ENCODE measurements at places on chromosomes 12 and 14. TPM values are rescaled to one million over a fixed set of nuclear protein-coding genes. Genes with fewer than 3 reads are reported as not detected.
A peak's percentile ranks its signal among the peaks of the same experiment; 100 is the strongest.

The GLS2 gene
- 2.5 TPM for total RNA-seq

DNA sequence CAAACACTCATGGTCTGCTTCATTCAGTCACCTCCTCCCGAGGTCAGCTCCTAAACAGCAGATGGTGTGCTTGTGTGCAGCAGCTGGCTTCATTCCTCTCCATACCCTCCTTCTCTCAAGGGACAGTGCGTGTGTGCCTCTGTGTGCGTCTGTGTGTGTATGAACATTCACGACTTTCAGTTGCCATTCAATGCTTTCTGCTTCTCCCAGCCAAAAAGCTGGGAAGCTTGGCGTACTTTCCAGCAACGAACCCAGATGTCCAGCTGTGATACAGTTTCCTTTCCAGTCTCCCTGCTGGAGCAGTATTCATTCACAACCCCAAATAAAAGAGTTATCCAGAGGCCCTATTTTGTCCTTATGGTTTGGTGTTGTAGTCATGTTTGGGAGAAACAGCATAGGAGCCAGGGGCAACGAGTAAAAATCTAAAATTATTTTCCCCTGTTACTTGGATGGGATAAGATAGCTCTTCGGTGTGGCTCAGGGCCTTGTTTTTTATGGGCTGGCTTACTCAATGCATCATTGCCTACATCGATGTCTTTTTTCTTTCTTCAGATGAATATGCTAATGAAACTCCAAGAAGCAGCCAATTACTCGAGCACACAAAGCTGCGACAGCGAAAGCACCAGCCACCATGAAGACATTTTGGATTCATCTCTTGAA lies 379.3 kb downstream of the NAV3 start:
- H3K36me3 ChIP-seq = no peaks in the 10 kb centered on the region
- H3K27ac ChIP-seq = no peak overlapping the region
- DNase-seq = no peak
- H3K4me1 ChIP-seq = no peaks in the 10 kb centered on the region

DNA sequence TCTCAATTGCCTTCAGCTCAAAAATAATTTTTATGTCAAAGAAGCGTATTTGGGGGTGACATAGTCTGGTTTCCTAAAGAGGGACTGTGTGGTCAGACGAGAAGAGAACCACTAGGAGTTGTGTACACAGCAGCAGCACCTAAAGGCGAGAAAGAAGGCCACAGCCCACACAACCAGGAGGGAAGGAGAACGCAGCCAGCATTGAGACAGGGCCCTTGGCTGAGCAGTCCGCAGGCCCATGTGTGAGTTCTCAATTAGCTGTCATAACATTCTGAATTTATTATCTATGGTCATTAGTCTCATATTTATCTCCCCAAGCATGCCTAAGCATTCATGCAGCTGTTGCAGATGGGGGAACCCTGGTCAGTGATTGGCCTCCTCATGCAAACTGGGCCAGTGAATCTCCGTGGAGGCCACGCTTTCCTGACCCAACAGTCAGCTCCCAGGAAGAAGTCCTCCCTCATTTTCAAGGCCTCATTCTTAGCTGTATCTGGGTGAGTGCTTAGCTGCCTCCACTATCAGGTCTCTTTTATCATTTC lies 81.2 kb upstream of the ATF7IP start:
- no peak overlapping the region for H3K27ac ChIP-seq
- H3K4me1 ChIP-seq = no peaks in the 10 kb centered on the region
- no peak overlapping the region for H3K4me3 ChIP-seq
- no peaks in the 10 kb centered on the region for H3K36me3 ChIP-seq
- DNase-seq = no peak
- H3K27me3 ChIP-seq = no peaks in the 10 kb centered on the region

The HCAR3 gene
- total RNA-seq = not detected

DNA sequence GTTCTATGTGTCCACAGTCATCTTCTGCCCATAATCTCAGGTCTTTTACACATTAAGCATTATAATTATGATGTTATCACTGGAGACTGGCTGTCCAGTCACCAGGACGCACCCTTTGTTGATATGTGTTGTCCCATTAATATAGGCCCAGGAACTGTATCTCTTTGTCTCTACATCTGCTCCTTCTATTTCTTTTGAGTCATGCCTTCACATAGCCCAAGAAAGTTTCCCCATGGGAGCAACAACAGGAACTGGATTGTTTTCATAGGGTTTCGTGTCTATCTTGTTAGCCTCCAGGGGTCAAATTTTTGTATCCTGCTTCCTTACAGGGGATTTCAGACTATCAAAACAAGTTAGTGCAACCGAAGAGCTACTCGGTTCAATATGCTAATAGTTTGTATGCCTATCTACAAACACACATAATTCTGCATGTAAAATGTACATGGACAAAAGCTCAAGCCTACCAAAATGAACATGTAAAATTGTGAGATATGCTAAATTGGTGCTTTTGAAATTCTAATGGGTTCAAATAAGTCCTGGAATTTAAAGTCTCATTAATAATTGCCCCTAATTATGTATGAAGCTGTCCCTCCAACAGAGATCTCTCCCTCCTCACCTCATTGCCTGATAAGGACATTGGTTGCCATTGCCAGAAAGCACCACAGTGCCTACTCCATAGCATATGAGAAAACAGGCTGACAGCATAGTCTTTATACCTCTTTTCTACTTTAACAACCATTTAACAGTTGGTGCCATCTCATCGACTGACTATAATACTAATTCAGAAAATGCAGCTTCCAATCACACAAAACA lies 99.8 kb upstream of the DIO2 start:
- no peak for DNase-seq
- H3K36me3 ChIP-seq = no peaks in the 10 kb centered on the region
- no peak overlapping the region for H3K4me3 ChIP-seq
- no peaks in the 10 kb centered on the region for H3K27me3 ChIP-seq

GRCh38 chr14:95886366-95887056 lies 9.9 kb downstream of the TUNAR start:
- no peak overlapping the region for H3K27ac ChIP-seq
- H3K27me3 ChIP-seq = no peaks in the 10 kb centered on the region
- H3K4me3 ChIP-seq = no peak overlapping the region
- H3K36me3 ChIP-seq = no peaks in the 10 kb centered on the region
- DNase-seq = no peak

DNA sequence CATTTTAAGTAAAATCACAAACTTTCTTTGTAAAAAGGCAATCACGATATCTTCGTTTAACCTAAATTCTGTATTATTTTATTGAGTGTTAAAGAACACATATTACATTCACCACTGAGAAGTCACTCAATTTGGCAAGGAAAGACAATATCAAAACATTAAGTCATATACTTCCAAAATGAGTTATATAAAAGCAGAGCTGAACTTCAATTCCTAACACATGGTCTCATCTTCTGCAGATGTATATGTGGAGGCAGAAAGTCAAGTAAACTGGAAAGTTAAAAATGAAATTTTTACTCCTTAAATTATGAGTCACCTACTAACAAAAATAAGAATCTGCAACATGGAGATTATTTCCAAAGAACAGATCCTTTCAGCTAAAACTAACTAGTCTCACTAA lies 28.7 kb downstream of the BMAL2 start:
- no peaks in the 10 kb centered on the region for H3K36me3 ChIP-seq
- no peaks in the 10 kb centered on the region for H3K4me1 ChIP-seq
- H3K27me3 ChIP-seq = no peaks in the 10 kb centered on the region
- DNase-seq = no peak
- H3K27ac ChIP-seq = no peak overlapping the region

- peaks cover 31% of the 10 kb centered on the region for H3K4me1 ChIP-seq
- H3K4me3 ChIP-seq = no peak overlapping the region
- DNase-seq = no peak
- no peaks in the 10 kb centered on the region for H3K27me3 ChIP-seq
- H3K27ac ChIP-seq = no peak overlapping the region
Observed at GRCh38 chr12:120849765-120850164, 54.4 kb downstream of the SPPL3 start.

GRCh38 chr12:124218243-124218560 lies 76.7 kb upstream of the RFLNA start:
- H3K36me3 ChIP-seq = no peaks in the 10 kb centered on the region
- H3K4me1 ChIP-seq = no peaks in the 10 kb centered on the region
- no peak overlapping the region for H3K27ac ChIP-seq
- H3K4me3 ChIP-seq = no peak overlapping the region

The MSI1 gene
- total RNA-seq = 0.22 TPM

DNA sequence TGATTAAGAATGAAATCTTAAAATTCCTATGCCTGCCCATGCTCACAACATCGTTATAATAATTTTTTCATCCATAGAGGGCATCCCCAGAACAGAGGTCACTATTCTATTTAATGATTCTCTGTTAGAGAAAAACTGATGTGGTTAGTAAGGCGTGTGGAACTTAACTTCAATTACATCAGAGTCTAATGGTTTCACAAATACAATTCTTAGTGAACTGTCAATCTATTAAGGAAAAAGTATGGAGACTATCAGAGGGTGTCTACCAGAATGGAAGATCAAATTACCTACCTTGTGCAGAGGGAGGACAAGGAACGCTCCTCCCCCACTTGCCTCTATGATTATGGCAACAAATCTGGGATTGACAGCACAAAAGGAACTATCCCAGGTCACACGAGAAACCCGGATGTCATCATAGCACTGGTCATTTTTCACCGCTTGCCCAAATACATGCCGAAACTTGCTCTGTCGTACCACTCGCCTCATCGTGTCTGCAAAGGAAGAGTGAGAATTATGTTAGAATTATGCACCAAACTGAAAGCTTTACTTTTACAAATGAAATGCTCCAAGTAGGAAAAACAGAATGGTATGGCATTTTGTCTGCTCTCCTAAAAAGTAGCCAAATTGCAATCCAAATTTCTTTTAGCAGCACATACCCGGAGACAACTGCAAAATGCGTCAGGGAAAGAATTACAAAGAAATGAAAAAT lies 30.3 kb downstream of the CORO1C start:
- no peak for DNase-seq
- H3K4me3 ChIP-seq = no peak overlapping the region
- H3K36me3 ChIP-seq = no peaks in the 10 kb centered on the region
- H3K27me3 ChIP-seq = no peaks in the 10 kb centered on the region
- H3K4me1 ChIP-seq = no peaks in the 10 kb centered on the region

DNA sequence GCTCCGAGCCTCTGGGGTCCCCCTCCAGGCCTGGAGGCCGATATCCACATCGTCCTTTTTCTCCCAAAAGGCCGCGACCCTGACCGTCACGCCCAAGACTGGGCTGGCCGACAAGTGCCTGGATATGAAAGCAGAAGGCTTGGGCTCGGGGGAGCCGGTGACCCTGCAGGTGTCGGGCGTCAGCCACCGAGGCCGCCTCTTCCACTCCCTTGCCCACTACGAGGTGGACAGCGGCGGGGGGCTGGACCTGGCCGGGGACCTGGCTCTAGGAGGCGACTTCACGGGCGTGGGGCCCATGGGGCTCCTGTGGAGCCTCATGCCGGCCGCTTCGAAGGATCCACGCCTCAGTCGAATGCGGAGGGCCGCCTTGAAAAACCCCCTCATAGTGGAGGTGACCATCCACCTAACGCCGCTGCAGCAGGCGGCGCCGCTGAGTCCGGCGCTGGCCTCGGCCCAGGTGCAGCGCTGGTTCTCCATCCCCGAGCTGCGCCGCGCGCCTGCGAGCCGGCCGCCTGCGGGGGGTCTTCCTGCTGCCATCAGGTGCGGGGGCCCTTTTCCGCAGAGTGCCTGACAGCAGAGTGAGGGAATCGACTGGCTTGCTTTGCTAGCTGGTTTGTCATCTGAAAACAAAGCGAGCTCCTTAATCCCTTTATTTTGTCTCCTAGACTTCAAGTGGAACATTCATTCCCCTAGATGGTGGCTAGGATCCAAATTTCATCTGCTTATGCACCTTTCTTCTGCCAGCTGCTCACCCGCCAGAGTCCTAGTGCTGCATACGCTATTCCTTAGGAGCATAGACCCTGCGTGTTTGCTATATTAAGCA lies 10.6 kb upstream of the DNAL1 start:
- DNase-seq = no peak
- no peak overlapping the region for H3K27ac ChIP-seq
- no peaks in the 10 kb centered on the region for H3K27me3 ChIP-seq
- peak overlapping the region; percentile 66 for H3K4me3 ChIP-seq
- peaks cover 5% of the 10 kb centered on the region for H3K4me1 ChIP-seq

DNA sequence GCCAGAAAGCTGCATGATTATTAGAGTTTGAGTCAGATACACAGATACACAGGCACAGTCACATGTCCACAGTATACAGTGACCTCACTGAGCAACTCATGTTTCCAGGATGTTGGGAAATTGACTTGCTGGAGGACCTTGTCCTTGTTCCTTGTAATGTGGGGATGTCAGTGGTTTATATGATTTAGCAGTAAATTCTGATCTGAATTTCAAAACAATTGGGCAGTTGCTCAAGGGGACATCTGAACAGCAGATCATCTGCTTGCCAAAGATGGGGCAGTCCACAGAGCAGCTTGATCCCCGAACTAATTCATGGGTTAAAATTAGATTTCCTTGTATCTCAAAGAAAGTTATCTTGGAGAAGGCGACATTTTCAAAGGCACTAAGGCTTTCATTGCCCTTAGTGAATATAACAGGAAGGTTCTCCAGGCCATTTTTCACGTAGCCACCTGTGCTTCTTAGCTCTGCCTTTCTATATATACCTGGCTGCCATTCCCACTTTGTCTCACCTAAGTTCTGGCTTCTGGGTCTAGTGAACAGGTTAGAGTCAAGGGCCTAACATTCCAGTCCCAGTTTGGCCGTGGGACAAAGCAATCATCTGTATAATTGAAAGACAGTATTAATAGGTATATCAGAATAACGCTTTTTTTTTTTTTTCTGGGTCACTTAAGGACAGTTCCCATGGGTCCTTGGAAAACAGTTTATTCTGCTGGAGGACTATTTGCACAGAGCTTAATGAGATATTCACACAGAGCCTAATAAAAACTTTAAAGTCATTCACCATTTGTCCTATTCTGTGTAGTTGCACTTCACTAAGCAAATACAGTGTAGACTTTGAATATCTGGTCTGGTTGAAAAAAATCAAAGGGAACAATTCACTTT lies 64.9 kb upstream of the STRN3 start:
- H3K36me3 ChIP-seq = no peaks in the 10 kb centered on the region
- no peak overlapping the region for H3K27ac ChIP-seq

Data from CD8-positive, alpha-beta memory T cell (primary cell).